ENCODE measurements at places on chromosomes 12 and 14.

DNA sequence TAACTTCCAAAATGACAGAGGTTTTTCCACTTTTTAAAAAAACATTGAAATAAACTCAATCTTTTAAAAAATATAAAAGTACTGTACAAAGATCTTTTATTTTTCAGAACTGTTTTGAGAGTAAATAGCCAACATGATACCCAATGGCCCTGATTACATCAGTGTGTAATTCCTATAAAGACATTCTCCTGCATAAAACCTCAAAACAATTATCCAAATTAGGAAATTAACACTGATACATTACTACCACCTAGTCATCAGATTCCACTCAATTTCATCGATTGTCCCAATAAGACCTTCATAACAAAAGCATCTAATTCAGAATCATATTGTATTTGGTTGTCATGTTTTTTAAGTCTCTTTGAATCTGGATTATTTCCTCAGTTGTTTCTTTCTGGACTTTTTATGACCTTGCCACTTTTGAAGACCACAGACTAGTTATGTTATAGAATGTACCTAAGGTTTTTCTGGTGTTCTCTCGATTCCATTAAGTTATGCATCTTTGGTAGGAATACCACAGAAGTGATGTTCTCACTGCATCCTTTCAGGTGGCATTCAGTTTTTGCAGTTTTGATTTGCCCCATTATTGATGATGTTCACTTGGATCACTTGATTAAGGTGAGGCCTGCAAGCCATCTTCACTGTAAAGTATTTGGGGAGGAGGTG is 4.0 kb upstream of the YEATS4 start:
- no peak for DNase-seq

DNA sequence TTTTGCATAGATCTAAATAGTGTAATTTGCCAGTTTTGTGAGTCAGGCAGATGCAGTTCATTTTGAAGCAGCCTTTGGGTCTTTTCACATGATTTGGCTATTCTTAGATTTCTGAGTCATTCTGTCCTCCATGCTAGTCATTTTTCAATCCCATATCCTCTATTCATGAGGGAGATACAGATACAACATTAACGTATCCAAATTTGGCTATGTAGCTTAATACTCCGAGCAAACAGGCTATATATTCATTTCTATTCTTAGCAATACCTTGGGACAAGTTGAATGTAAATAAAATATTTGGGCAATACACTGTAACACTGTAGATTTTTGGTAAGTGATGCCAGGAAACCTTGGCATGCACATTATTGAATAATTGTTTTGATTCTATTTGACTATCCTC is 270.7 kb upstream of the PDE3A start:
- DNase-seq, result no peak

DNA sequence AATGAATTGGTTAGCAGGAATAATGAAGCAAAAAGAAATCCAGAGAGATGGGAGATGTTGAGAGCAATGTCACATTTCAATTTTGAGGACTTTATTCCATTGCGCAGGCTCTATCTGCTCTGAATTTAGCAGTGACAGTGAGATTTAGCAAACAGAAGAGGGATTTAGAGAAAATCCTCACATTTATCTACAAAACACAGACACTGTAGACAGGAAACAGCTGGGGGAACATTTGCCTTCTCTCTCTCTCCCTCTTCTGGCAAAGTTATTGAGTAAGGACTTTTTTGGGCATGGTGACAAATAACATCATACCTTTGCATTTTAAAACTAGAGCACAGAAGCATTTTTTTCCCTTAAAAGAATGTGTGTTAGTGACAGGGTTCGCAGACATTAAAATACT is at the start of gene IGF1:
Gene IGF1 (minus strand): TSS at position 158 of the 400 bp plus-strand sequence. CDS start 182 bp downstream, outside the sequence.
- no peak for DNase-seq

DNA sequence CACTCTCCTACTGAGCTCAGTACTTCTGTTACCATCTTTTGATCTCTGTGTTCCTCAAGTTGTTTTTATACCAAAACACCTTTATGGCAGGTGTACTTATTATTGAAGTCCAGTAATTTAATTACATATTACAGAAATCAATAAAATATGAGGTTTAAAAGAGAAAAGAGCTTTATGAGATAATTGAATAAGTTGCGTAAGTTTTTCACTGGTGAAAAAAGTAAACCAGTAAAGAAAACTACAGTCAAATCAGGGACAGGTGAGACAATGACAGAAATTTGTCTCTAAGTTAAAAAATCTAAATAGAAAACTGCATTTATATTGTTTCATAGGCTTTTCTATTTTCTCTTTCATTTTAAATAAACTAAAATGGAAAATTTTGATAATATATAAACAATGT is 29.1 kb upstream of the PTPRB start:
- DNase-seq, result no peak

DNA sequence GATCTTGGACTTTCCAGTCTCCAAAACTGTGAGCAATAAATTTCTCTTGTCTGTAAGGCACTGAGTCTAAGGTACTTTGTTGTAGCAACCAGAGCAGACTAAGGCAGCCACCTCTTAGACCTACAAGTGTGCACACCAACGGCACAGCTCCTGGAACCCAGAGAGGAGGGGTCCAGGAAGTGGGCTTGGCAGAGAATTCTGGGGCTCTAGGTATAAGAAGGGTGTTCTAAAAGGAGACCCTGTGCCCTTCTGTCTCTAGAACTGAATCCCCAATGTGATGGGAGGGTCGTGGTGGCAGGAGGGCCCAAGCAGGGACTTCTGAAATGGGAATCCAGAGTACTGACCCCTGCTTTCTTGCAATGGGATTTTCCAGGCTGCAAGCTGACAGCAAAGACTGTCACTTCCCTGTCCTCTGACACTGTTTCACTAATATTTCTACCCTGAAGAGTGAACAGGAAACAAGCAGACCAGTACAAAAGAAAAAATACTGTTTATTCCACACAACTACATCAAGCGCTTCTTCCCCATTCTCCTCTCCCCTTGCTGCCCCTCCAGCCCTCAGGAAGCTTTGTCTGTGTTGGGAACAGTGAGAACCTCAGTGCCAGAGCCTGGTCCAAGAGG is 13.6 kb upstream of the TFCP2 start:
- DNase-seq, result no peak

- DNase-seq, result no peak
Observed at GRCh38 chr12:46699986-46700385, 125.8 kb downstream of the SLC38A4 start.

DNA sequence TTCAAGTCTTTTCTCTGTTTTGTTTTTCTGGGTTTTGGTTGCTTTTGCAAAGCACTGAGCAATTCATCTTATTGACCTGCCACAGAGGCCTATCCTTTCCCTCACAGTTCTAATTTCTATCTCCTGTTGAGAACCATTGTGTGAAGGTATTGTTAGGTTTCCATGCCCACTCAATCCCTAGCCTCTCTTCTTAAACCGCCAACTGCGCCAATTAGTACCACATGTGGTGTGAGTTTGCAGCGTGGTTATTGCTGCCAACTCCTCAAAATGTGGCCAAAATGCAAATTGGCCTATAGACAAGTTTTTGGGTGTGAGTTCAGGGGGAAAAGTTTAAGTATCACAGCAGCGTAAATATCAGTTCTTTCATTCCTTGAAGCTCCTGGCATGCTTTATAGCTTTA is 232.6 kb downstream of the FLRT2 start:
- no peak for DNase-seq

DNA sequence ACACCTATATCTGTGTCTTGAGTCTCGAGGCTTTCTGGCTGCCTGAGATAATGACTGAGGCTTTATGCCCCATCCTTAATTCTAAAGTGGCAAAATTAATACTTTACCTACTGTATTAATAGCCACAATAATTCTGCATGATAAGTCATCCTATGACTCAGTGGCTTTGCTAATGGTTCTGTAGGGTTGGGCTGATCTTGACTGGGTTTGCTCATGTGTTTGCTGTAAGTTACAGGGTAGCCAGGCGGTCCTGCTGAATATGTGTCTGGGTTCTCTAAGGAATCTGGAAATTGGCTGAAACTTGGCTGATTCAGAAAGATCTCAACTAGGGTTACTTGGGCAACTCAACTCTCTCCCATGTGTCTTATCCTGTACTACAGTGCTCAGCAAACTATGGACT is 21.7 kb downstream of the MGST1 start:
- no peak for DNase-seq

DNA sequence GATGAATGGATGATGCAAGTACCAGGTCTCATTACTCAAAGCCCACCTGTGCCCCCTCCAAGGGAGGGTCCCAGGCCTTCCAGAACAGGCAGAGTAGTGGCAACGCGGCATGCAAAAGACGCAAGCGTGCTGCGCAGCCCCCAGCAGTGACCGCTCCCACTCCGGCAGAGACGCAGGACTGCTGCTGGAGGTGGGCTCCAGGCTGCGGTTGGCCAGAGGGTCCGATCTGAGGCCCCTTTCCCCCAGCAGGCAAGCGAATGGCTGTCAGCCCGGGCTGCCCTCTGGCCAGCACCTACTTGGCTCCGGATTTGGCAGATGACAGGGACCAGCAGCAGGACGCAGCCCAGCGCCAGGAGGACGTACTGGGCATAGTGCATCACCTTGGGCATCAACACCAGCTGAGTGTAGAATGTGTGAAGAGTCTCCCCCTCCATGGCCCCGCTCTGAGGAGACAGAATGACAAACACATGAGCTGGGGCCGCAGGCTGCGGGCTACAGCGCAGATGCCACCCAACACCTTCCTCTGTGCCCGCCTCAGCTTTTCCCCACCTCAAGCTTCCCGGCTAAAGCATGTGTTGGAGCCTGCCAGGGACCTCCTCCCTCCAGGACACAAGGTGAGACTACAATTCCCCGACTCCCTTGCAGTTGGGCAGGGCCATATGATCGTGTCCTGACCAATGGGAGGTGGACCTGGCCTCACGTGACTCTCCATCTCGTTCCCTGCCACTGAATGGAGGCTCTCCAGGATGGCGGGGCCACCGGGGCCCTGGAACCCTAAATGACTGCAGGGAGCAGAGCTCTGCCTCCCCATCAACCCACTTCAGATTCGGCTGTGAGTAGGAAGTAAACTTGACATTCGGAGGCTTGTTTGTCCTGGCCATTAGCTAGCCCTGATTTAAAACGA is 77.4 kb downstream of the SCARB1 start:
- no peak for DNase-seq

GRCh38 chr12:96190413-96191108 is 3.6 kb upstream of the ELK3 start:
- no peak for DNase-seq

GRCh38 chr12:68846811-68847210 is 38.8 kb downstream of the MDM2 start:
- no peak for DNase-seq

- no peak for DNase-seq
Observed at GRCh38 chr12:132618683-132619043, at the start of gene P2RX2. P2RX2 (plus strand) TSS chr12:132618776; CDS start chr12:132618817, 41 bp downstream.

DNA sequence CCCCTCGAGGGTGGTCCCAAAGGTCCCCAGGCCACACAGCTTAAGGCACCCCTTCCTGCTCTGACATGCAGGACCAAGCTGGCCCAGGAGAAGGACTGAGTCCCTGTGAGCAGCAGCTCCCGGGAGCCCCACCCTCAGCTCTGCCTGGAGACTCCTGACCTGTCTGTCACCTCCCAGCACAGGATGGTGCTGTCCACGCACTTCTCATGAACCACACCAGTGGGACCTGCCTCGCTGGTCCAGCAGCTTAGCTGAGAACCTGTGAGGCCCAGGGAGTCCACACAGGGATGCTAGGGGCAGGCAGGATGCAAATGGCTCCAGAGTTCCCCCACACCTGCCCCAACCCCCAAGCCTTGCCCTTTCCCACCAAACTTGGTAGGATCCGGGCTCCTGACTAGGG is 27.7 kb downstream of the CCDC85C start:
- DNase-seq, result no peak

DNA sequence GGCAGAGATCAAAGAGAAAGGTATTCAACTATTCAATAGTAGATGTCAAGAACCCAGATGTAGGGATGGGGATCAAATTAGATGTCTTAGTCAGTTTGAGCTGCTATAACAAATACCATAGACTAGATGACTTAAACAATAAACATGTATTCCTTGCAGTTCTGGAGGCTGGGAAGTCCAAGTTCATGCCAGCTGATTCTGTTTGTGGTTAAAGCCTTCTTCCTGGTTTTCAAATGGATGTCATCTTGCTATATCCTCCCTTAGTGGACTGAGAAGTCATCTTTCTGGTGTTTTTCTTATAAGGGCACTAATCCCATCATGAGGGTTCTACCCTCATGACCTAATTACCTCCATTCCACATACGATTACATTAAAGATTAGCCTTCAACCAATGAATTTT is 19.5 kb upstream of the MGST1 start:
- DNase-seq, result no peak

Measured in NCI-H526 treated with DMSO at 0.1 percent for 48 hours (cell line).